ENCODE measurements at places on chromosomes 5 and 9. TPM values are rescaled to one million over a fixed set of nuclear protein-coding genes. Genes with fewer than 3 reads are reported as not detected.

- no peak for DNase-seq
- no peak overlapping the region for H3K4me3 ChIP-seq
- no peak overlapping the region for H3K27ac ChIP-seq
- H3K4me1 ChIP-seq = peaks cover 5% of the 10 kb centered on the region
Observed at GRCh38 chr5:6748142-6748541, 34.9 kb downstream of the TENT4A start.

DNA sequence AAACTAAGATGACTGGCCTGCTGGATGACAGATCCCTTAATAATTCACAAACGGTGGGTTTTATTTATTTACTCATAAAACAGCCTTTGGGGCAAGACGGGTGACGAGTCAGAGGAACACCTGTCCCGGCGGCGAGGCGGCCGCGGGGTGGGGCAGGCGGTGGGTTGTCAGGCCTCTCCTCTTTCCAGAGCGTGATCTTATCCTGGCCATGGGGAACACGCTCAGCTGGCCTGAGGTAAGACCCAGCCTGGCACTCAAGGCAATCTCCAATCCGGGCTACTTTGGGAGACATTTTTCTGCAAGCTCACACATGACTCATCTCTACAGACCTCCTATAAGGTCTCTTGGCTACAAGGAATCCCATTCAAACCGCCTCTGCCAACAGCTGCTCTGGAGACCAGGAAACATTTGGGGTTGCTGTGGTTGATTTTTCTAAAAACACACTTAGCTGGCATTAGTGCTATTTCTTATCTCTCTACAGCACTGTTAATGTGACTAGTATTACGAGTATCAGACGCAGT is 6.3 kb downstream of the RAPGEF1 start:
- H3K4me3 ChIP-seq = no peak overlapping the region
- H3K36me3 ChIP-seq = no peaks in the 10 kb centered on the region
- H3K27me3 ChIP-seq = no peaks in the 10 kb centered on the region
- H3K4me1 ChIP-seq = peaks cover 69% of the 10 kb centered on the region

NELFB gene
- 19.7 TPM for total RNA-seq

PCDHGB1 gene
- total RNA-seq = 0.75 TPM

PCDHGB3 gene
- total RNA-seq = 0.37 TPM

GRCh38 chr5:157248821-157249470 is 17.0 kb upstream of the CYFIP2 start:
- no peak overlapping the region for H3K27ac ChIP-seq
- H3K27me3 ChIP-seq = no peaks in the 10 kb centered on the region
- H3K4me3 ChIP-seq = no peak overlapping the region
- H3K4me1 ChIP-seq = no peaks in the 10 kb centered on the region
- no peaks in the 10 kb centered on the region for H3K36me3 ChIP-seq
- DNase-seq = no peak

BAAT gene
- total RNA-seq = 167 TPM

PCDHGB4 gene
- total RNA-seq = 2.8 TPM

- H3K4me1 ChIP-seq = no peaks in the 10 kb centered on the region
- peaks cover 13% of the 10 kb centered on the region for H3K27me3 ChIP-seq
- no peak for DNase-seq
- H3K36me3 ChIP-seq = no peaks in the 10 kb centered on the region
Observed at GRCh38 chr5:169742771-169743296, 105.8 kb downstream of the DOCK2 start.

- H3K36me3 ChIP-seq = no peaks in the 10 kb centered on the region
- H3K27ac ChIP-seq = no peak overlapping the region
- H3K4me1 ChIP-seq = no peaks in the 10 kb centered on the region
Observed at GRCh38 chr5:130708754-130709153, 456.3 kb downstream of the HINT1 start.

GRCh38 chr9:116285320-116285719 is 131.7 kb downstream of the PAPPA start:
- no peaks in the 10 kb centered on the region for H3K4me1 ChIP-seq
- no peaks in the 10 kb centered on the region for H3K27me3 ChIP-seq
- no peak overlapping the region for H3K27ac ChIP-seq
- H3K36me3 ChIP-seq = no peaks in the 10 kb centered on the region
- no peak for DNase-seq

DNA sequence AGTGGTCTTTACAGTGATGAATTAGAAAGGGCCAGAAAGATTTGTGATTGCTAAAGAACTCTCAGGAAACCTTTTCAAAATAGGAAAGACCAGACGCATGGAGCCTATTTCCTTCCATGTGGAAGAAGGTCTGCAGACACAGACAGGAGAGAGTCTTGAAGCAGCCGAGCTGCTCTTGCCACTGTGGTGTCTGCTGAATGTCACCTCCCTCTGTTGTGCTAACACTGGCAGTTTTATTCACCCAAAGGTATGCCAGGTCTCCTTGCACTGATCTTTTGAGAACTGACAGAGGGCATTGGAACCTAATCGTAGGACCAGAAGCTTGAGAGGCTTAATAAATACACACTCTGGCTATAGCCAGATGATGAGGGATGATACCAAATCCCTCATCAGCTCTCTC is 108.7 kb downstream of the SREK1 start:
- no peaks in the 10 kb centered on the region for H3K27me3 ChIP-seq
- no peak for DNase-seq
- no peaks in the 10 kb centered on the region for H3K4me1 ChIP-seq
- no peaks in the 10 kb centered on the region for H3K36me3 ChIP-seq
- H3K27ac ChIP-seq = no peak overlapping the region
- H3K4me3 ChIP-seq = no peak overlapping the region

GRCh38 chr5:40736103-40736875 is 19.5 kb downstream of the TTC33 start:
- peaks cover 12% of the 10 kb centered on the region for H3K36me3 ChIP-seq
- no peak overlapping the region for H3K4me3 ChIP-seq
- no peak for DNase-seq
- peaks cover 21% of the 10 kb centered on the region for H3K4me1 ChIP-seq
- no peak overlapping the region for H3K27ac ChIP-seq
- H3K27me3 ChIP-seq = no peaks in the 10 kb centered on the region

DNA sequence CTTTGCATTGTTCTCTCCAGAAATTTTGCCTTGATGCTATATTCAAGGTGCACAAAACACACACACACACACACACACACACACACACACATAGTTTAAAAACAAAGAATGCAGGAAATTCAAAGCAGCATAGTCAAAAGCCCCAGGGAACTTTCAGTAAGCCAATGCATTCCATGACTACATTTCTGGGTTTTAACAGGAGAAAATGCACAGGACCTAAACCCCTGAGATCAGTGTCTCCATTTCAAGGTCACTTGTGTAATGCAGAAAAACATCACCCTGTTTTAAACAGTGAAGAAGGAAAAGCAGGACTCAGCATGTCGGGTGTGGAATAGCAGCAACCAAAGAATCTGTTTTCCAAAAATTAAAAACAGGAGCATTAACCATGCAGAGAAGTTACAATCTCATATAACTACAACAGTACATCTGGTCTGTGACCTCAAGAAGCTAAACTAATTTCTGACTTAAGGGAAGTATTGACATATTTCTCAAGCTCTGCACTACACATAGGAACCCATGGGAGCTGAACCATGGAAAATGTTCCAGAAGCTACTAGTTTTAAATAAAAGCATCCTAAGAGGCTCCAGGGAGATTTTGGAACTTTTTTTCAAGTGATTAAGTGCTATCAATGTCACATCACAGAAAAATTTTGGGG is 296.7 kb downstream of the HINT1 start:
- H3K27ac ChIP-seq = no peak overlapping the region
- no peaks in the 10 kb centered on the region for H3K36me3 ChIP-seq
- no peaks in the 10 kb centered on the region for H3K4me1 ChIP-seq
- H3K27me3 ChIP-seq = peaks cover 3% of the 10 kb centered on the region
- H3K4me3 ChIP-seq = no peak overlapping the region

DNA sequence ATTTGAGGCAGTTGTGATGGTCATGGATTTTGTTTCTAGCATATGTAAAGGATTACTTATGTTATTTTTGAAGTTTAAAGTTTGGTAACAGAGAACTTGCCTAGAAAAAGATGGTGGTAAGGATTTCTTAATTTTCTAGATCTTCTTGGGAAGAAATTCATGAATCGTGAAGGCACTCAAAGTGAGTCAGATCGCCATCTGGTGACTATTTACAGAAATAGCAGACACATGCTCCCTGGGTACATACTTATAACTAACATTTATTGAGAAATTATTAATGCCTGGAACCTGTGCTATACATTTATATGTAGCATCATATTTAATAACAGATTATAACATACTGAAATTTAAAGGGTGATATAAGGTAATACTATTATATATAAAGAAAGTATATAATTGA is 299.7 kb downstream of the IZUMO3 start:
- H3K36me3 ChIP-seq = no peaks in the 10 kb centered on the region
- no peaks in the 10 kb centered on the region for H3K27me3 ChIP-seq

- no peaks in the 10 kb centered on the region for H3K36me3 ChIP-seq
- no peaks in the 10 kb centered on the region for H3K4me1 ChIP-seq
- no peaks in the 10 kb centered on the region for H3K27me3 ChIP-seq
- H3K4me3 ChIP-seq = no peak overlapping the region
Observed at GRCh38 chr5:31364881-31365636, 166.8 kb downstream of the DROSHA start.

DNA sequence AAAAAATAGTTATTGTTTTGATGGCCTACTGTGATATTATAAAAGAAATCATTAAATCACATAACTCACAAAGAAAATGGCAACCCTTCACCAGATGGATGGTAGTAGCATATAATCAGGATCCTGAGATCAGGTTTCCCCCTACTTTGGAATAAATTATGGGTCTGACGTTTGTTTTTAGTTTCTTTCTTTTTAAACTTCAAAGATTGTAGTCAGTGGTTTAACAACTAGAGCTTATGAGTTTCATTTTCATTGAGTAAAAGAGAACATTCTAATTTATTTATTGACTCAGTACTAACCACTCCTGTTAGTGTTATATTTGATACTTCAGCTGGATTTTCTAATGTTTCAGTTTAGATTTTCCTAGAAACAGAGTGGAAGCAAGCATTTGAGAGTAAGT is 218.0 kb upstream of the PCSK5 start:
- no peak for DNase-seq
- no peaks in the 10 kb centered on the region for H3K27me3 ChIP-seq
- H3K4me1 ChIP-seq = no peaks in the 10 kb centered on the region
- H3K4me3 ChIP-seq = no peak overlapping the region
- H3K27ac ChIP-seq = no peak overlapping the region

IFNA2 gene
- not detected for total RNA-seq

FREM1 gene
- 4.7 TPM for total RNA-seq

- no peak for DNase-seq
- no peaks in the 10 kb centered on the region for H3K36me3 ChIP-seq
- no peaks in the 10 kb centered on the region for H3K4me1 ChIP-seq
- no peak overlapping the region for H3K27ac ChIP-seq
- H3K27me3 ChIP-seq = no peaks in the 10 kb centered on the region
Observed at GRCh38 chr9:5714501-5715401, 85.8 kb downstream of the RIC1 start.

DNA sequence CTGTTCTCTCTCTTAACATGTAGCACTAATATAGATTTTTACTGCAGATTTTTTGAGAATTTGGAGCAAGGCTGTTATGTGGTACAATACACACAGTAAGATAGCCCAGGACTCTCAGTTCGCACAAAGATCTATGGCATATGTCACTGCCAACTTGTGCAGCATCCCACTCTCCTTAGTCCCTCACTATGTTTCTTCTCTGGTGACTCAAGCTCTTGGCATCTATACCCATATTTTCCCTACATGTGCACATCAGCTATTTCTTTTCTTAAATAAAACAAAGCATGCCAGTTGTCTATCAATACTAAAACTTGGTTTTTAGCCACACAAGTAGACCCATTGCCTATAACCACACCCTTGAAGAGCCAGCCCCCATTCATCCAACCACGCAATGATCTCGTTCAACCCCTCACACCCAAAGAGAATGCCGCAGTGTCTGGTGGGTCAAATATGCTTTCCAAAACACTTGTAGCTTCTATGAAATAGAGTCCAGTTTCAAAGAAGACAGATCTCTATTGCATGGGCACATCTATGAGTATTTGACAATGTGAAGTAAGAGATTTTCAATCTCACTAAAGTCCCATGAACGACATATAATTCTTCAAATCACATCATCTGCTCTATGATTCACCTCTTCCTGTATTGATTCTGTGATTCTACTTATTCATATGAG is 18.2 kb upstream of the IL7R start:
- H3K4me3 ChIP-seq = no peak overlapping the region
- H3K4me1 ChIP-seq = no peaks in the 10 kb centered on the region
- no peaks in the 10 kb centered on the region for H3K36me3 ChIP-seq
- H3K27me3 ChIP-seq = no peaks in the 10 kb centered on the region
- H3K27ac ChIP-seq = no peak overlapping the region

DNA sequence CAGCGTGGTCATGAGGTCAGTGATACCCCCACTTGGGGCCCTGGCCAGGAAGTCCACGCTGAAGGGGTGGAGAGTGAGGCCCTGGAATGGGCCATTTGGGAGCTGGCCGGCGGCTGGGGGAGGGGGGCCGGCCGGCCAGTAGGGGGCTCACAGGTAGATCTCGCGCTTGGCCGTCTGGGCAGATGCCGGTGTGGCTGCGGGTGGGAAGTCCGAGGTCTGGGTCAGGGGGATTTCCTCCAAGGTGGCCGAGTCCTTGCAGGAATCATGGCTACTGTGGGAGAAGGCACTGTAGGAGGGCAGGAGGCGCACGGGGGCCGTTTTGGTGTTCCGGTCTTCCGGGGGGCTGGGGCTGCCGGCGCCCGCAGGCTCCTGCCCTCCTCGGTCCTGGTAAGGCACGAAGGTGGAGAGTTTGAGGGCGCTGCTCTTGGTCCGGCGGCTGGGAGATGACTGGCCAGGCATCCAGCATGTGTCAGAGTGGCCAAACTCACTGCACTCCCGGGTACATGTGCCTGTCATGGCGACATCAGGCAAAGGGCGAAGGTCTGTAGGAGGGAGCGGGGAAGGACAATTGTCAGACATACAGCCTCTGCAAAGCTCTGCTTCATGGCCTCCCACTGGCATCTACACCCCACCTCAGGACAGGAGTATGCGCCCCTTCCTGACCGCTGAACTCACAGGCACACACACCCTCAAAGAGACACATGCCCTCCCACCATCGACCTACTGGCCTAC is 24.1 kb downstream of the PCDH1 start:
- no peak for DNase-seq
- no peaks in the 10 kb centered on the region for H3K27me3 ChIP-seq
- H3K4me3 ChIP-seq = no peak overlapping the region
- no peak overlapping the region for H3K27ac ChIP-seq
- peaks cover 3% of the 10 kb centered on the region for H3K4me1 ChIP-seq
- peaks cover 3% of the 10 kb centered on the region for H3K36me3 ChIP-seq

EGFL7 gene
- total RNA-seq = 38.5 TPM

SPAG8 gene
- total RNA-seq = 0.25 TPM

GRCh38 chr5:132272311-132273210 is 15.1 kb downstream of the PDLIM4 start:
- H3K27ac ChIP-seq = no peak overlapping the region
- no peaks in the 10 kb centered on the region for H3K27me3 ChIP-seq
- no peaks in the 10 kb centered on the region for H3K4me1 ChIP-seq
- no peaks in the 10 kb centered on the region for H3K36me3 ChIP-seq
- peak; percentile 86 for DNase-seq
